ENCODE measurements at places on chromosomes 3 and 15.

GRCh38 chr3:170364965-170365364, 7.5 kb downstream of the SKIL start:
- DNase-seq, result no peak

DNA sequence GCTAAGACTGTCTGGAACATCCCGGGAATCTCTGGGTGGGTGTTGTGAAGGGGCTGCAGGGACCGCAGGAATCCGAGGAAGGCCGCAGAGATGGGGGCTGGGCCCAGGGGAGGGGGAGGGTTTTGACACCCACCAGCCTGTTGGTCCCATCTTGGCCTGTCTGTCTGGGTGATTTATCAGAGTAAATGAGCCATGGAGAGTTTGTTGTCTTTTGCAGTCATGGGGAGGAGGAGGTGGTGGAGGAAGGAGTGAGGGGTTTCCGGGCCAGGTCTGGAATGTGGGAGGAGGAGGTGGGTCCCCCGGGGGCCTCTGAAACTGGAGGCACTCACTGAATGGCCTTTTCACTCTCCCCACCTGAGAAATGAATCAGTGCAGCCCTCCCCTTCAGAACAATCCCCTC, 11.5 kb downstream of the SEMA3F start:
- no peak for DNase-seq

DNA sequence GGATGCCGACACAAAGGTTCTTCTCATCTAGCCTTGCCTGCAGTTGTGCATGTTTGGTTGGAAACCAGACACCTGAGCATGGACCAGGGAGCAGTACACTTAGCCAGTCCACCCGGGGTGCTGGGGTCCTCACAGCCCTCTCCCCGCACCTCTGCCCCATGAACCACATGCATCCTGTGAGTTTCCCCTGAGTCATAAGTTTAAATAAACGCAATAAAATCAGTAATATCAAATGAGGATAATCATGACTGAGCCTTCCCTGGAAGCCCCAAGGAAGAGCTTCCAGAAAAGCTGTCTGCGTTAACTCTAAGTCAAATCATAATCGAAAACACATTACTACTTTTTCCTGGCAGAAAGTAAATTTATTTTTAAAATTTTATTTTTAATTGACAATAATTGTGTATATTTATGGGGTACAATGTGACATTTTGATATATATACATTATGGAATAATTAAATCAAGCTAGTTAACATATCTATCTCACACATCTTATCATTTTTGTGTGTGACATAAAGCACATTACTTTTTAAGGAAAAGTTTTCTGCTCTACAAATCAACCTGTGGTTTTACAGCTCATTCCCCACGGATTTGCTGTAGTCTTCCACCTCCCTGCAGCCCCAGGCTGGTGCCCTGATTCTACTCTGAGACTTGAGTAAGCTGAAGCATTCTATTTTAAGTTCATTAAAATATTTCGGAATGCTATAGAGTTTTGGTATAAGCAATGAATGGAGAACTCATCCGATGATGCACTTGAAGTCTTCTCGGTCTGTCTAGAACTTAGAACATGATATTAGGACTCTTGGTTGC, 166.0 kb upstream of the EIF1B start:
- no peak for DNase-seq

- no peak for DNase-seq
These were observed 36.1 kb downstream of the SENP8 start for GRCh38 chr15:72154316-72154715.

- no peak for DNase-seq
These were observed 65.6 kb upstream of the NEDD4 start for GRCh38 chr15:56058986-56059385.

DNA sequence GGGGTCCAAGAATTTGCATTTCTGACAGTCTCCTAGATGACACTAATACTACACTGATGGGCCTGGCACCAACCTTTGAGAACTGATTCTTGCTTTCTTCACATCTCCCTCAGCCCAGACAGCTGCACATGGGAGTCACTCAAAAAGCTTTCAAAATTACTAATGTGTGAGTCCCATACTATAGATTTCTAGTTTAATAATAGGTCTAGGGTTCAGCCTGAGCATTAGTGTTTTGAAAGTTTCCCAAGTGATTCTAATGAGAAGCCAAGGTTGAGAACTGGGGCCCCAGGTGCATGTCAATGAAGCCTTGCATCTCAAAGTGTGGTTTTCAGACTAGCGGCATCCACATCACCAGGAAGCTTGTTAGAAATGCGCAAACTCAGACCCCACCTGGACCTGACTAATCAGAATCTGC, 159.9 kb upstream of the CMC1 start:
- no peak for DNase-seq

DNA sequence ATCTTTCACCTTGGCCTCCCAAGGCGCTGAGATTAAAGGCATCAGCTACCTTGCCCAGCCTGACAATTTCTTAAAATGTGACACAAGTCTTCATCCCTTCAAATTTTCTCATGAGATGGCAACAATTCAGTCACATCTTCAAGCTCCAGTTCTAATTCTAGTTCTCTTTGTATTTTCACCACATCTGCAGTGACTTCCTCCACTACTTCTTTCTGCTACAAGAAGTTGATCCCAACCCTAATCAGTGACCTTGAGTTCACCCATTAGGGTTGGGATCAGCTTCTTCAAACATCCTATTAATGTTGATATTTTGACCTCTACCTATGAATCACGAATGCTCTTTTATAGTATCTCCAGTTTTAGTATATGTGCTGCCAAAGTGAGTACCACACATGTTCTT, 59.8 kb downstream of the TRIM71 start:
- no peak for DNase-seq

GRCh38 chr3:150180334-150180733, 209.6 kb upstream of the PFN2 start:
- no peak for DNase-seq

DNA sequence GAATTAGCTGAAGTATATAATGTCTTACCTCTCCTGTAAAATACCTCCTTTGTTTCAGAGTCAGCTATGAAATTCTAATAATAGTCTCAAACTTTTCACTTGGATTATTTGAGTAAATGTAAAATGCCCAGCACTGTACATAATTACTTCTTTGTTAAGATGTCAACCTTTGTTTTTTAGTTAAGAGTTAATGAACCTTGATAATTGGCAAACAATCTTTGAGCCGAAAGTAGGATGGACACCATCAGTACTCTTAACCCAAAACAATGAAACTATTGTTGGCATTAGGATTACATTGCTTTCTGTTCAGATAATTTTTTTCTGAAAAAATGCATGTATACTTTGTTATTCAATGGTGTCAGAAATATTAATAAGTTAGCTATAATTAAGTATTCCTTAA, 3.0 kb upstream of the NECTIN3 start:
- DNase-seq, result no peak

- no peak for DNase-seq
These were observed 125.9 kb upstream of the PLXND1 start for GRCh38 chr3:129732200-129732876.

- no peak for DNase-seq
These were observed 25.1 kb upstream of the HERC1 start for GRCh38 chr15:63858881-63859280.
